ENCODE measurements at places on chromosomes 1 and 21. TPM values are rescaled to one million over a fixed set of nuclear protein-coding genes. Genes with fewer than 3 reads are reported as not detected.

ADAM30 gene
- not detected for total RNA-seq

GRCh38 chr1:93178418-93178817 lies 1.8 kb downstream of the TMED5 start:
- DNase-seq: peak; percentile 5

RHOC gene
- 218 TPM for total RNA-seq

WLS gene
- 139 TPM for total RNA-seq

GRCh38 chr1:40796939-40797667 lies 13.5 kb downstream of the KCNQ4 start:
- peak; percentile 35 for DNase-seq

MEX3A gene
- total RNA-seq: 4.5 TPM

DNA sequence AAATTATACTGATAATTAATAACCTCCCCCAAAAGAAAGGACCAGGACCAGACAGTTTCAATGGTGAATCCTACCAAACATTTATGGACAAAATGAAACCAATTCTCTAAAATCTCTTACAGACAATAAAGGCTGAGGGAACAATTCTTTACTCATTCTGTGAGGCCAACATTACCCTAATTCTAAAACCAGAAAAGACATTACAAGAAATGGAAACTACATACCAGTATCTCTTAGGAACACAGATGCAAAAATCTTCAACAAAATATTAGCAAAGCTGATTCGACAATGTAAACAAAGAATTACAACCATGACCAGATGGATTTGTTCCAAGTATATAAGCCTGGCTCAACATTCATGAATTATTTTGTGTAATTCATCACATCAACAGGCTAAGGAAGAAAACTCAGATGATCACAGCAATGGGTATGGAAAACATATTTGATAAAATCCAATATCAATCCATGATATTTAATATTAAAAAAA lies 8.6 kb downstream of the TMED5 start:
- no peak for DNase-seq

- DNase-seq: no peak
Measured at GRCh38 chr21:15309721-15310120, 244.9 kb upstream of the NRIP1 start.

Data from H4 (cell line).